Endothelial cell of umbilical vein (primary cell): ENCODE measurements at places on chromosomes 16 and 17. TPM values are rescaled to one million over a fixed set of nuclear protein-coding genes. Genes with fewer than 3 reads are reported as not detected.
A peak's percentile ranks its signal among the peaks of the same experiment; 100 is the strongest.

- no peak for DNase-seq
These were observed at the start of gene SHISA6 for GRCh38 chr17:11240841-11241610. TSS of gene SHISA6 (plus strand) at chr17:11241213.

GRCh38 chr16:26457095-26457494 lies 609.6 kb upstream of the C16orf82 start:
- DNase-seq: no peak

IFI35 gene
- 22.5 and 23.5 TPM in 2 replicates for polyA plus RNA-seq

DNA sequence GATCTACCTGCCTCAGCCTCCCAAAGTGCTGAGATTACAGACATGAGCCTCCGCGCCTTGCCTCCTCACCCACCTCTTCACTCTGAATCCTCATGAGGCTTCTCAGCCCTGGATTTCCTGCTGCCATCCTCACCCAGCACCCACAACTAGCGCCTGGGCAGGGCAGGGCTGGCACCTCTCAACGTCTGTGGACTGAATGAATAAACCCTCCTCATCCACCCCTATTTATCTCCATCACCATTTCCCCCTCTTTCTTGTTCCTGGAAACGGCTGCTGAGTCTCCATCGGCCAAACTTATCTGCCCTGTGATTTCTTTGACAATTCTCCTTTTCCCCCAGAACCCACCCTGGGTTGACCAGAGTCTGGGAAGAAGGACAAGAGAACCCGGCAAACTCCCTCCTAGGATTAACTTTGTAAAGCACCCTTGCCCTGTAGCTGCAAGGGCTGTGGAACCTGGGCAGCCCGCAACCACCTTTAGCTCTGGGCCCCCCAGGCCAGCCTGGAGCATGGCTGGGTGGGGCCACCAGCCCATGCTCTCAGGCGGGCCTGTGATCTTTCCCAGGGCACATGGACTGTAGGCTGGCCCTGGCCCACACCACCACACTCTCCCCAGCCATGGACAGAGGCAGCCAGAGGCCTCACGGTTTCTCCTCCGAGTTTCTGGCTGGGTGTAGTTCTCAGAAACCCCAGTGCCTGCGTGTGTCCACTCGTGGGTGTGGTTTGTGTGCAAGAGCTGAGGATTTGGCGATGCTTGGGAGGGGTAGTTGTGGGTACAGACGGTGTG lies 2.4 kb downstream of the SPN start:
- no peak for DNase-seq

DNA sequence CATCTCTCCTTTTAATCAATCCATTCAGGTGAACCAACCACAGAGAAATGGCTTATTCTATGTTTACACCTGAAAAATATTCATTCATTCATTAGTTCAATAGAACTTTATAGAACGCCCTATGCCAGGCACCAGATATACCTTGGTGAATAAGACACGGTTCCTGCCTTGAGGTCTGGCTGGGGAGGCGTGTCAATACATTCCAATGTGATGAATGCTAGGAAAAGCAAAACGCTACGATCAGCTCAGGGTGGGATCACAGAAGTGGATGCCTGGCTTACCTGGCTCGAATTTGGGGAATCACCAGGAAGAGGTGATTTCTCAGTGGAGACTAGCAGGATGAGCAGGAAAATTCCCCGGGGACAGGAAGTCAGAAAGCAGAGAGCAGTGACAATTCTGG lies 17.5 kb upstream of the WFIKKN2 start:
- no peak for DNase-seq

KRT24 gene
- polyA plus RNA-seq: not detected in 2 replicates

DNA sequence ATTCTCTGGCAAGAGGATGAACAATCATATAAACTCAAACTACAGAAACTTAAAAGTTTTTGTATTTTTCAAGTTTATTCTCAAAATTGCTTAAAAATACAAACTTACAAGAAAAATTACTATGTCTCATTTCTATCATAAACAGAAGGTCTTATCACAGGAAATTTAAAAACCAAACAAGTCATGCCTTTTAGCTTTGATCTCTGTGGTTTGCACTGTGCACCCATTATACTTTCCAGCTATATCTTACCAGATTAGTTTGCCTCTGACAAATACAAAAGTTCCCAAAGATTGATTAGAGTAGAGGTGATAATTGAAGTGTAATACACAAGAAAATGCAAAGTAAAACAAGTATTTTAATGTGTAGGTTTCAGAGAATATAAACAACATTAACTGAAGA lies 117.4 kb downstream of the MYO1D start:
- DNase-seq: no peak

DNA sequence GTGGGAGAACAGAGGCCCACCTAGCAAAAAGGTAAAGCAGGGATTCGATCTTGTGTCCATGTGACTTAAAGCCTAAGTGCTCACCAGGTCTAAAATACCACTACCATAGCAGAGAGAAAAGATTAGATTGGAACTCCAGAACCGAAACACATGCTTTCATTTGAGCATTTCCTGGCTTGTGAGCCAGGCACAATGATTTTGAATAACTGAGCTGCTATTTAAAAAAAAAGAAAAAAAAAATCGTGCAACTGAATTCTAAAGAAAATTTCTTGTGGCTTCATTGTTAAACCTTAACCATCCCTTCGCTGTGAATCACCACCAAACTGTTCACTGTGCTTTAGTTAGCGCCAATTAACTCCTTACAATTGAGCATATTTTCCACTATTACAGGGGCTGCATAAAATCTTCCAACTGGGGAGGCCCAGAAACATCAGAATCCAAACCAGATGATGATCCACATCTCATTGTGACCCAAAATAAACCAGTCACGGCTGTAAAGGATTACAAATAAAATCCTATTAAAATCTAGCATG lies 366.4 kb upstream of the ERCC4 start:
- no peak for DNase-seq

DHRS7C gene
- not detected in 2 replicates for polyA plus RNA-seq

ADORA2B gene
- polyA plus RNA-seq: 8.8 and 10.1 TPM in 2 replicates

TBX2 gene
- not detected in 2 replicates for polyA plus RNA-seq

DNA sequence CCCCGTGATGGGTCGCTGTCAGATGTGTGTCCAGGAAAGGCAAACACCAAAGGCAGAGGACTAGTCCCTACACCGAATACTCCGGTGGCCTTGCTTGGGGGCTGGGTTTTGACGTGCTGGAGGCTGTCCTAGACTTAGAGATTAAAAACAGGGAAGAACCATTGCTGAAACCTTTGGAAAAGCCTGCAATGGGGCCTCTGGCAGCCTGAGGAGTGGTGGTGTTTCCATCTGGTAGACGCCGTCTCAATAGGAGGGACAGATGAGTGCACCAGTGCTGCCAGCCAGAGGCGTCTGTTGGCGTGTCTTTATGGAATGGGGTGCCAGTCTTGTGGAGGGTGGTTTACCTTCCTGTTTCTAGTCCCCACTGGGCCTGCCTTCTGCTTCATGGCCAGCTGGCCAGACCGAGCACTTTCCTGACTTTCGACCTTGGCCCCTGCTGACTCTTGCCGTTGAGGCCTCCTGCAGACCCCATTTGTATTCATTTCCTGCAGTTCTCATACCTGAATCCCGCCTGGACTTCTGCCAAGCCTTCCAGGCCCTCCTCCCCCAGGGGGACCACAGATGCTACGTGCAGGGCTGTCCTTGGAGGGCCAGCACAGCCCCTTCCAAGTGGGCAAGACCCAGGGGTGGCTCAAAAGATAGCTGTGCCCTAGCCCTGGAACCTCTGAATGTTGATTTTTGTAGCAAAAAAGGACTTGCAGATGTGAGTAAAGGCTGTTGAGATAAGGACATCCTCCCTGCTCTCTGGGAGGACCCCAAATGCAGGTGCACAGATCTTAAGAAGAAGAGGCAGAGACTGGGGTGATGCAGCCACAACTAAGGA lies 1.9 kb upstream of the DNASE1 start:
- DNase-seq: no peak

STAC2 gene
- not detected in 2 replicates for polyA plus RNA-seq

DNA sequence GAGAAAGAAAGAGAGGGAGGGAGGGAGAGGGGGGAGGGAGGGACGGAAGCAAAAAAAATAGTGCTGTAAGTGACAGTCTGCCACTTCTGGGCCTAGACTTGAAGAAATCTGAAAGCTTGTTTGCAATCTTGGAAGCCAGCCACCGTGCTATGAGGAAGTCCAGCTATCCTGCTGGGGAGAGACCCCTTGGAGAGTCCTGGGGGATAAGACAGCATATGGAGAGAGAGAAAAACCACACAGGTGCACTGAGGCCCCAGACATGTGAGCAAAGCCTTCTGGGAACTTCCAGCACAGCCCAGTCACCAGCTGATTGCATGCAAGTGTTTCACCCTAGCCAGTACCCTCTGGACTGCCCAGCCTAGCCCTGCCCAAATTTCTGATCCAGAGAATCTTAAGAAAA lies 12.6 kb upstream of the ALOX12B start:
- no peak for DNase-seq

DNA sequence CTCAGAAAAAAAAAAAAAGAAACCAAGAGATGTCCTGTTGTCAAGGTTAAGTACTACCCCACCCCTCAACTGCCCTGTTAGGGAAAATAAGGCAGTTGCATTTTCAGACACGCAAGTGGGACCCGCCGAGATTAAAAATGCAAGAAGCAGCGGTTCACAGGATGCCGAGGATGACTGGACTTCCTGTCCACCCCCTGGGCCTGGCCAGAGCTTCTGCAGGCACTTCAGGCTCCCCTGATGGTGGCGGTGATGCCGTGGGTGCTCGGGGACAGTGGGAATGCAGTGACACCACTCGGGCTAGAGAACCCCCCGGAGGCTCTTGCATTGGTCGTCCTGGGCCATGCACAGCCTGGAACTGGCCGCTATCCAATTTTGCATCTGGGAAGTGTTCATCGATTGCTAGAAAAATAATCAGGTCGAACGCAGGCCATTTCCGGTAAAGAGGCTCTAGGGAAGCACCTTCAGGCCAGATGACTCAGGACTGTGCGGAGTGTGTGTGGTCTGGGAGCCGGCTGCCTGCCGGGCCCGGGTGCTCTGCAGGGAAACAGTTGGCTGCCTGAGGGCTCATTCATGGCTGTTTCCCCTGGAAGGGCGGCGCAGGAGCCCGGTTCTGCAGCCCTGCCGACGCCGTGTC lies 13.4 kb upstream of the CRISPLD2 start:
- peak; percentile 80 for DNase-seq

KRTAP4-6 gene
- polyA plus RNA-seq: not detected in 2 replicates

OSGIN1 gene
- 9.2 and 11.5 TPM in 2 replicates for polyA plus RNA-seq

FTO gene
- 41.9 and 48.6 TPM in 2 replicates for polyA plus RNA-seq

NSRP1 gene
- polyA plus RNA-seq: 6.9 and 11.2 TPM in 2 replicates

GRCh38 chr17:8506145-8506544 lies 70.5 kb downstream of the NDEL1 start:
- DNase-seq: no peak

MT1F gene
- 2.2 and 2.3 TPM in 2 replicates for polyA plus RNA-seq

PRPSAP2 gene
- polyA plus RNA-seq: 12.8 and 22.2 TPM in 2 replicates

SCNN1G gene
- not detected in 2 replicates for polyA plus RNA-seq

NOS2 gene
- polyA plus RNA-seq: 0.01 TPM in 1 of 2 replicates, not detected in the other

NLRC3 gene
- 0.84 and 0.96 TPM in 2 replicates for polyA plus RNA-seq

GRCh38 chr16:49608779-49609178 lies 235.2 kb downstream of the C16orf78 start:
- DNase-seq: peak; percentile 38

DNA sequence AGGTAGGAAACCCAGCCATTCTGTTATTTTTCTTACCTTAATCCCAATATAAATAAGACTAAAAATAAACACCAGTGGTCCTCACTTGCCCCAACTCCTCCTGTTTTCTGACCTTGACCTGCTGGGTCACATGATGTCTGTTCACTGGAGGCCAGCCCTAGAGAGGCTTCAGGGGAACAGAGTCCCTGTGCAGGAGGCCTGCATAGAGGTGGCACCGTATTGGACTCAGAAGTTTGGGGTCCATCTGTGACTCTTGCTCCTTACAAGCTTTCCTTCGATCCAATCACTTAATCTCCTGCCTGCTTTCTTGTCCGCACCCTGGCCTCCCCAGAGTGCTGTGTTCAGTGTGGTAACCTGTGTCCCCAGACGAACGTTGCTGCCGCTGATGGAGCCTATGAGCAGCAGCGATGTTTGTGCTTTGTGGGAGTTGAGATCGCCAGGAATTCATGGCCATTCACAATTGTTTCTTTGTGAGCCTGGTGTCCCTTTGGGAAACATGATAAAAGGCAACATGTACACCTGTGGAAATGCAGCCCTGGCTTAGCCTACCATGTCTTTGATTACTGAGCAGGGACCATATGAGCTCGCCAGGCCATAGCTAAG lies 4.7 kb downstream of the IGSF6 start:
- DNase-seq: no peak

- no peak for DNase-seq
These were observed 8.8 kb downstream of the MMP25 start for GRCh38 chr16:3054965-3055733.

KRTAP17-1 gene
- polyA plus RNA-seq: not detected in 2 replicates

DNA sequence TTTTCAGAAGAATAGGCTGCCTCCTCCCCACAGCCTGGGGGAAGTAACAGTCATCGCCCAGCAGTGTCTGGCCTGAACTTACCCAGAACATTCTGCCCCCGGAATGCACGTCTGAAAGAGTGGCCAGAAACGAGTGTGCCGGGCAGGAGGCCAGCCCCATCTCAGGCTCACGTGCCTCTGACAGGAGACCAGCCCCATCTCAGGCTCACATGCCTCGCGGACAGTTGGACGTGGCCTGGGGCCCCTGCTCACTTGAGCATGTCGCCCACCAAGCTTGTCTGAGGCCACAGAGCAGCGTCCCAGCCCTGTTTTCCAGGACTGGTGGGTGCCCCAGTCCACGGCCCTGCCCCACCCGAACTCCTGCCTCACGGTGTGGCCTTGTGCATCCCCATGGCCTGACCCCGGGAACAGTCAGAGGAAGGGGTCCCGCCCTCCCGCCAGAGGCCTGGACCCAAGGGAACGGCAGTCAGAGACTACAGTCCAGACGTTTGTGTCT lies 16.3 kb upstream of the CDH15 start:
- peak; percentile 67 for DNase-seq

TRPV2 gene
- polyA plus RNA-seq: 3.3 and 4.2 TPM in 2 replicates

CENPV gene
- polyA plus RNA-seq: 29.9 and 38.2 TPM in 2 replicates

- DNase-seq: peak; percentile 70
These were observed 2.3 kb downstream of the TAOK2 start for GRCh38 chr16:29975811-29976511.

UTS2R gene
- polyA plus RNA-seq: not detected in 2 replicates

GRCh38 chr16:62392698-62393097 lies 356.5 kb upstream of the CDH8 start:
- no peak for DNase-seq

SPHK1 gene
- 97.4 and 97.8 TPM in 2 replicates for polyA plus RNA-seq

DNA sequence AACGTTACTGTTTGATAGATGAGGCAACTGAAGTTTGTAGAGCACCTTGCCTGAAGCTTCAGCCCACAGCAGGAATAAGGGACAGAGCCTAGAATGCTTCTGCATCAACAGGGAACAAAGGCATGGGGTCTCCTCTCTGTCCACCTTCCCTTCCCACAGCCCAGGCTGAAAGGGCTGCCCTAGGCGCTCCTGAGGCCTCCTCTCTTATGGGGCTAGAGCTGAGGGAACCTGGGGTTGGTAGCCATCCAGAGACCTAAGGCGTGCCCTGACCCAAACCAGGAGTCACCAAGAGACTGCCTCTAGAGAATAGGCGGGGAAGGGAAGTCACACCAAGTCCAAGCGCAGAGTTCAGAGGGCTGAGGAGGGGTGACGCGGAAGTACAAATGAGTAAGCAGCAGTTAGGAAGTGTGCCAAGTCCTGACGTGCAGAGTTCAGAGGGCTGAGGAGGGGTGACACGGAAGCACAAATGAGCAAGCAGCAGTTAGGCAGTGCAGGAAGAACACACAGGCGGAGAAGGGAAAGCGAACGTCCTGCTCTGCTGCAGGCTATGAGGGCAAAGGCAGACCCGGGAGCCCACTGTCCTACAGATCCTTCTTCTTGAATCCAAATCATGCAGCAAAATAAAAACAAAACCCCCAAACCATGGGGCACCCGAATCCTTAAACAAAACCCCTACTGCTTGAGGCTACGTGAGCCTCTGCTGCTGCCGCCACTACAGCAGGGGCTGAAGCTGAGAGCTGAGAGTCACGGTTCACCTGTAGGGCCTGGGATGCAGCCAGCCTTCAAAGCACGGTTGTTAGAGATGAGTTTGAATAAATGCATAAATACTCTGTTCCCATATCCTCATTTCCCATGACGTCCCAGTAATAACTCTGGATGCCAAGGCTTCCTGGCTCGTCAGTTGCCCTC lies 2.7 kb upstream of the SPG7 start:
- DNase-seq: peak; percentile 91
